ENCODE measurements at places on chromosomes 1 and 21. TPM values are rescaled to one million over a fixed set of nuclear protein-coding genes. Genes with fewer than 3 reads are reported as not detected.

SMCP gene
- not detected for total RNA-seq

LRRC71 gene
- total RNA-seq, result 0.23 TPM

SPRR1A gene
- total RNA-seq, result not detected

LIN9 gene
- total RNA-seq, result 1.8 TPM

GRCh38 chr1:44676484-44677200 lies 2.1 kb downstream of the ARMH1 start:
- DNase-seq, result peak; percentile 34

FAM43B gene
- 0.52 TPM for total RNA-seq

DNAH14 gene
- total RNA-seq, result 13.3 TPM

MPC2 gene
- 212 TPM for total RNA-seq

- no peak for DNase-seq
Observed at GRCh38 chr1:84825161-84825560, 67.8 kb downstream of the LPAR3 start.

GPR3 gene
- 0.09 TPM for total RNA-seq

Data from mucosa of gallbladder (tissue), 1 donor.